ENCODE measurements at places on chromosomes 3 and 15. TPM values are rescaled to one million over a fixed set of nuclear protein-coding genes. Genes with fewer than 3 reads are reported as not detected.

GRCh38 chr15:70436428-70436827 is 326.9 kb downstream of the UACA start:
- DNase-seq = no peak

- DNase-seq = no peak
Measured at GRCh38 chr3:9078561-9079240, 115.4 kb upstream of the RAD18 start.

GRCh38 chr15:96115642-96116041 is 214.9 kb upstream of the NR2F2 start:
- no peak for DNase-seq

DNA sequence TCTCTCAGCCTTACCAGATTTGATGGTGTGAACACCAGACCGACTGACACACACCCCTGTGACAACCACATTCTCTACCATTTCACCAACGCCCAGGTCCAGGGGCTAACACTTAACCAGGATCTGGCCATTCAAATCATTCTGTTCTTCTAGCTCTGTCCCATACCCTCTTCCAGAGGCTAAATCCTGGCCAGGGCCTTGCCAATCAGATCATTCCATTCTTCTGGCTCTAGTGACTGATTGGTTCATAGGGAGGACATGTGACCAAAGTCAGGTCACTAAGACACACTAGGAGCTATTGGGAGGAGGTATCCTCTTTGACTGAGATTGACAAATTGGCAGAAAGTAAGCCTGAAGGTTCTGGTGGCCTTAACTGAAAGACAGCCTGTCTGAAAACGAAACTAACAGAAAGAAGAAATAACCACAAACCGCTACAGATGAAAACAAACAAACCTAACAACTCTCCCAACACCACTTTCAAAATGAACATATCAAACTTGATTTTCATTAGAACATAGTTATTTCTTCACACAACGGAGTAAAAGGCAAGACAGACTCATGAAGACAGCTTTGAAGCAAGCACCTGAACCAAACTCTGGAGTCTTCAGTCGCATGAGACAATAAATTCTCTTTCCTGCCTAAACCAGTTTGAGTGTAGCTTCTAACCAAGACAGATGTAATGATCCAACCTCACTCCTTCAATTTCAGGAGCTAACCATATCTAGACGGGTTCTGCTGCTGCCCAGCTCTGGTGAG is 68.5 kb downstream of the TRANK1 start:
- DNase-seq = no peak

DNA sequence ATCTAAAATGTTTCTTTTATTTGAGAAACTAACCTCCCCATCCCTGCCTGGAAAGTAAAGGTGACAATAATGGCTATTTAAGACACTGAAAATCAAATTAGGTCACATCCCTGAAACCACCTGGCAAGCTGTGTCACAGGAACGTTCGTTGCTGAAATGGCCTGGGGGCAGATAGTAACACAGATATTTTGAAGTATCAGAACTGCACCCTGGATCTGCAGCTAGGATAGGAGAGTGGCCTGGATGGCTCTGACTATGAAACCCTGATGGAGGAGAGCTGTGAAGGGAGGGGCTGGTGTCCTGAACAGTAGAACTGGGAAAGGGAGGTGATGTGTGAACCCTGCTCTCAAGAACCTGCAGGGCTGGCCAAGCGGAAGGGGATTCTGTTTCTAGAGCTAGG is 648.3 kb upstream of the CFAP20DC start:
- no peak for DNase-seq

- DNase-seq = no peak
Measured at GRCh38 chr3:38958026-38958720, 93.6 kb downstream of the SCN11A start.

DNA sequence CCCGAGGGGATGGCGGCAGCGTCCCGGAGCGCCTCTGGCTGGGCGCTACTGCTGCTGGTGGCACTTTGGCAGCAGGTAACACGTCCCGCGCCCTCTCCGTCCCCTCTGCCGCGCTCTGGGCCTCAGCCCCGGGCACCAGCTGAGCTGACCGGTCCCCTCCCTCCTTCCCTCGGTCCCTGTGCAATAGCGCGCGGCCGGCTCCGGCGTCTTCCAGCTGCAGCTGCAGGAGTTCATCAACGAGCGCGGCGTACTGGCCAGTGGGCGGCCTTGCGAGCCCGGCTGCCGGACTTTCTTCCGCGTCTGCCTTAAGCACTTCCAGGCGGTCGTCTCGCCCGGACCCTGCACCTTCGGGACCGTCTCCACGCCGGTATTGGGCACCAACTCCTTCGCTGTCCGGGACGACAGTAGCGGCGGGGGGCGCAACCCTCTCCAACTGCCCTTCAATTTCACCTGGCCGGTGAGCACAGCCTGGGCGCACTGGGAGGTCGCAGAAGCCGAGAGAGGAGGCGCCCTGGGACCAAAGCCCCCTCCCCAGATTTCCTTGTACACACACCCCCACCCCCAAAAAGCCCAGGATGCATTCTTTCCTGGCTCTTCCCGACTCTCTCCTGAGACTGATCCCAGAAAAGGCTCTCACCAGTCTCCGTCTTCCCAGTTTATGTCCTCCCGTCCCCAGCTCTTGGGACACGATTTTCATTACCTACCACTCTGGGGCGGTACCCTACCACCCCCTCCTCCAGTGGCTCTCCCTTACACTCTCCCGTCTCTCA is 705 bp downstream of the DLL4 start:
- DNase-seq = peak; percentile 64

- peak; percentile 63 for DNase-seq
Measured at GRCh38 chr3:52317208-52318000, 1.3 kb downstream of the DNAH1 start.

DNA sequence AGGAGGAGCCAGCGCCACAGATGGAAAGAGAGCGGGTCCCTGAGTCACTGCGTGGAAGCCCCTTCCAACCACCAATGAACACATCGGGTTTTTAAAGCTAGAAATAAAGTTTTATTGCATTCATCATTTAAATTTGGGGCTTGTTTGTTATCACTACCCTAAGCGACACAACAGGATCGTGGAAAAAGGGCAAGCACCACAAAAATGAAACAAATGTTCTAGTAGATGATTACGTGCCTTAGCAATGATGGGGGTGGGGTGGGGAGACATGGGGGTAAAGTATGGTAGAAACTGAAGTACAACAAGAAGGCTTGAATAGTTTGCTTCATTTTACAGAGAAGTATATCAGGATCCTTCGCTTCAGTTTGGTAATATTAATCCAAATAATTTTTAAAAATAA is 221.6 kb upstream of the ATP10A start:
- no peak for DNase-seq

DNA sequence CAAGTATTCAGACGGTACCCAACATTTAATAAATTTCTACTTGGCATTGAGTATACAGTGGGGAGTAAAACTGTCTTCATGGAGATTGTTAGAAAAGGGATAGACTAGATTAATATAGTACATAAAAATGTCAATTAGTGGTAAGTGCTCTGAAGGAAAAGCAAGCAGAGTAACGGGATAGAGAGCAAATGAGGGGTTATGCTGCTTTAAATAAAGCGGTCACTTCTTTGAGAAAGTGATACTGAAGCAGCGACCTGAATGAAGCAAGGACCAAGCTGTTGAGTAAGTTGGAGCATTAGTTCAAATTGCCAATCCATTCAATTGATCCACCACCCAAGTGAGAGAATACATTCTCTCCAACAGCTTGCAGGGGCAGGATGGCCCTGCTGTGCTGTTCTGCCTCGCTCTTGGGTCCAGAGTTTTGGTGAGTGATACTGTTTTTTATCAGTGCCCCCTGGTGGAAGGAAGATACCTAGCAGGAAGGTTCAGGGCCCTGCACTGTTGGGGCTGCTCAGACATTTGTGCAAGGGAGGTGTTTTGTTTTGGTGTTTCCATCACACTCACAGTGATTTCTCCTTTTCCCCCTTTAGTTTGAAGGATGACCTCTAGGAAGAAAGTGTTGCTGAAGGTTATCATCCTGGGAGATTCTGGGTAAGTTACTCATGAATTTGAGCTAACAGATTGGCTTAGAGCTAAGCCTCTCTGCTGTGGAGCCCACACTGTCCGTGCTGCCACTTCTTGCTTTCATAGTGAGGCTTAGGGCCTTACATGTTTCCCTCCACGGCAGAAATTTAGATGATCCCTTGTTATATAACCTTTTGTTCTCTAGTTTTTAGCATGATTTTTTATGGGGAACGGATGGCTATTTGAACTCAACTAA is 69.0 kb downstream of the RAB7A start:
- peak; percentile 66 for DNase-seq

GRCh38 chr3:36891701-36892160 is 53.1 kb downstream of the TRANK1 start:
- DNase-seq = no peak

GRCh38 chr3:106120356-106120755 is 251.5 kb upstream of the CBLB start:
- no peak for DNase-seq

- no peak for DNase-seq
Measured at GRCh38 chr3:140830391-140830790, 111.2 kb upstream of the SLC25A36 start.

DNA sequence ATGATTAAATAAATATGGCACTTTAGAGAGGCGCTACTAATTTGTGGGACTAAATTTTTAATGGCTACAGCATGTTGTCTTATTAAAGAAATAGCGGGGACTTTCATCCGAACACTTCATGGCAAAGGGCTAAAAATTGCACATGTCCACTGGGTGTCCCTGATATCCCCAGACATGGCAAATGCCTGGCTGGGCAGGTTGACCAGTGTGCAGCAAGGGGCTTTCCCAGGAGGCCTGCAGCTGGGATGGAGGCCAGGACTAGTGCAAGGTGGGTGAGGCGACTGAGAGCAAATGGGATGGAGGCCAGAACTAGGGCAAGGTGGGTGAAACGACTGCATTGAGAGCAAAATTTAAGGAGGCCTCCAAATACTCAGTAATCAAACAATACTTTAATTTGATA is 167.4 kb upstream of the SMAD3 start:
- DNase-seq = no peak

DNA sequence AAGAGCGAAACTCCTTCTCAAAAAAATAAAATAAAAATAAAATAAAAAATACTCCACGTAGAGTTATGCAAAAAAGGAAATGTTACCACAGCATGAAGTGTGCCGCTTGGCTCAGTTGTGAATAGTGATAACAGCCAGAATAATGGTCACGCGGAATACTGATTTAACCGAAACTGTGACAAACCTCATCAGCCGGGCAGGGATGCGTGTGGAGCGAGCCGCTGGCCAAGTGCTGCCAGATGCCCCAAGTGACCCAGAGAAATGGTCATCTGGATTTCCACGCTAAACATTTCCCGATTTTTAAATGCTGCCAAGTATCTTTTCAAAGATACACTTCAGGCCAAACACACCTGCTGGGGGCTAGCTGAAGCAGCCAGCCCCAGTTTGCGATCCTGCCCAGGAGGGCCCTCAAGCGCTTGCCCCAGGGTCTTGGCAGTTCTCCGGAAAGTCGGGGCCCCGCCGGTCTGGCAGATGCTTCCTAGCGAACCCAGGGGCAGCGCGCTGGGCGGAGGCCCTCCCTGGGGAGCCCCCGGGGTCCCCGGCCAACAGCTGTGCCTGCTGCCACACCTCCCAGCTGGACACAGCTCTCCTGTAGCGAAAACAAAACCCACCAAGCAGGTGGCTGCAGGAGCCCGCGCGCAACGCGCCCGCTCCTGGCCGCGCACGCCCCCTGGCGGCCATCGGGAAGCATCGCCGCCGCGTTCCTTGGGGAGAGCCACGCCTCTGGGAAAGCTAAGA is 35.1 kb downstream of the CMTM6 start:
- peak; percentile 80 for DNase-seq

GRCh38 chr15:48536681-48537091 is 108.8 kb downstream of the FBN1 start:
- peak; percentile 87 for DNase-seq

- DNase-seq = no peak
Measured at GRCh38 chr15:73270366-73271097, 98.2 kb downstream of the HCN4 start.

- no peak for DNase-seq
Measured at GRCh38 chr3:21792176-21792575, 41.2 kb upstream of the ZNF385D start.

DNA sequence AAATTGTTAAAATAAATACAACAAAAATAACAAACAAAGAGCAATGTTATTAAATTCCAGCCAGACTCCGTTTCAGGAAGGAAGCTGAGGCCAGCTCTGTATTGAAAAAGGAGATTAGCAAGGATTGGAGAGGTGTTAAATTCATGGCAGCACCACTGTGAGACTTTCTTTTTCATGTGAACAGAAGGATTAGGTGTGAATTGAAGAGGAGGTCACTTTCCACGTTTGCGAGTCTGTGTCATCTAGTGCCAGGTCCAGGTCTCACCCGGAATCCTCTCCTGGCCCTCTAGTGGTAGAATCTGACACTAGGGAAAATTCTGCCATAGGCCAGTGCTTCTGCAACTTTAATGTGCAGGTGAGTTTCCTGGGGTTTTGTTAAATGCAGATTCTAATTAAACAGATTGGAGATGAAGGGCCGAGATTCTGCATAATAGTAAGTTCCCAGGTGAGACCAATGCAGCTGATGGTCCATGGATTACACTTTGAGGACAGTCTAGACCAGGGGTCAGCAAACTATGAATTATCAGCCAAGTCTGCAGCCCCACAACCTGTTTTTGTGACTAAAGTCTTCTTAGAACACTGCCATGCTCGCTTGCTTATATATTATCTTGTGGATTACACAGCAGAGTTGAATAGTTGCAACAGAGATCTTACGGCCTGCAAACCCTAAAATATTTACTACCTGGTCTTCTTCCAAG is 9.2 kb upstream of the SLC6A1 start:
- DNase-seq = peak; percentile 76

DNA sequence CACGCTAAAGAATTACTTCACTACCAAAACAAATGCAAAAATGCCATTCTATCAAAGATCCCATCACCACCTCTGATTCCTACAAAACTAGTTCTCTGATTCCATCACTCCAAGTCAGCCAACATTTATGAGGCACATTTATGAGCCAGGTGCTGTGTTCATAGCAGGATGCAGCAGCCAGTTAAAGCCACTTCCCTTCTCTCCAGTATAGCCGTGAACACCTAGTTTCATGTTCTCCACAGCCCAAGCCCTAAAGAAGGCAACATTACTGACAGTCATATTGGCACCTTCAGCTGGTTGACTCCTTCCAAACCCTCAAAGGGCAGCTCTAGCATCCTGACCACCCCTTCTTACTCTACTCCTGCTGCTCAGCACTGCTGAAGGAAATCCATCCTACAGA is 36.4 kb downstream of the RYK start:
- DNase-seq = no peak

- DNase-seq = no peak
Measured at GRCh38 chr15:93073465-93073952, 15.5 kb downstream of the RGMA start.

GRCh38 chr3:197793247-197793646 is 2.2 kb downstream of the LRCH3 start:
- peak; percentile 76 for DNase-seq

KBTBD8 gene
- 1.5 TPM for total RNA-seq

CLDN16 gene
- not detected for total RNA-seq

HIGD2B gene
- total RNA-seq = under 0.01 TPM

SST gene
- total RNA-seq = not detected

LSAMP gene
- total RNA-seq = not detected

GPR15 gene
- total RNA-seq = not detected

LRCH3 gene
- total RNA-seq = 30.9 TPM

ANKRD63 gene
- not detected for total RNA-seq

All from lung microvascular endothelial cell (primary cell).